ENCODE measurements at places on chromosomes 6 and 20.
A peak's percentile ranks its signal among the peaks of the same experiment; 100 is the strongest.

DNA sequence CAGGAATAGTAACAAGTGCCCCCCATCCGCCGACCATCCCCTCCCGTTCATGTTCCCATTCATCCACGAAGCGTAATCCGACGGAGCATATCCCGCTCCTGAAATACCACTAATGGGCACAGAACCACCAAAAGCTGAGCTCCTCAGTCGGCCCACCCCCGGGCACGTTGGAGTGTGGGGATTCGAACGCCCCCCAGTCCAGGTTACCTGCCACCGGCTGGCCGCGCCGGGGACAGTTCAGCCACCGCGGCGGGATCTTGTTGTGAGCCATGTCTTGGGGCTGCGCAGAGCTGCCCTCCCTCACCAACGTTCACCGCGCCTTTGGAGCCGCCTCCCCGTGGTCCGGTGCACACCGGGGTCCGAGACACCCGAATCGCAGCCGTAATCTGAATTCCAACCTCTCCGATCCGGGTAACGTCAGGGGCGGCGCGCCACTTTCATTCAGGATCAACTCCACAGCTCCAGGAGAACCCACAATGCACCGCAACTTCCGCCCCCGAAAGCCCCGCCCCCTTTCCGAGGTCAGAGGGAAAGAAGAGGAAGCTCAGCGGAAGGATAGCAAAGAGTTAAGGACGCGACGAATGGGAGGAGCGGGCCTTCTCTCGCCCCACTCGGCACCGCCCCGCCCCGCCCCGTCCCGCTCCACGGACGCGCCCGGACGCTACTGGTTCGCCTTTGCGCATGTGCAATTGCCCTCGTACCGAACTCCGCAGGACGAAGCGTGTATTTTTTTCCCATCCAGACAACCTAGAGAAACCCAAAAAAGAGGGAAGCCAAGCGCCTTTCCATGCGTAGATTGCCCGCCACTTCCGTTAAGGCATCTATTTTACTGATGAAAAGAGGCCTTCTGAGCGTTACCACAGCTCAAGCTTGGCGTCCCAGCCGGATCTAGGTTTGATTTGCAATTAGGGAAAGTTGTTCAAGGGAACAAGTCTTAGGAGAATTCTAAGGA lies at the start of gene RNGTT:
TSS of gene RNGTT (minus strand) at position 480 of the 952 bp plus-strand sequence. CDS start at position 271, 209 bp downstream.
- peak; percentile 98 for DNase-seq

DNA sequence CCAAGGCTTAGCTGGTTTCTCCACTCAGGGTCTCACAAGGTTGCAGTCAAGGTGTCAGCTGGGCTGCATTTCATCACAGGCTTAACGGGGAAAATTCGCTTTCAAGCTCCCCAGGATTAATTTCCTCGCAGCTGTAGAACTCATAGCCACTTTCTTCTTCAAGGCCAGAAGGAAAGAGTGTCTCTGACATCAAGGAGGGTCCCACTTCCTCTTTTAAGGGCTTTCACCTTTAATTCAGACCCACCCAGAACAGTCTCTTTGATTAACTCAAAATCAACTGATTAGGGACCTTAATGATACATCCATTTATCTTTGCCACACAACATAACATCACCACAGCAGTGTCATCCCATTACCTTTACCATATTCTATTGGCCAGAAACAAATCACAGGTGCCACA lies 183.3 kb upstream of the ARID1B start:
- no peak for DNase-seq

DNA sequence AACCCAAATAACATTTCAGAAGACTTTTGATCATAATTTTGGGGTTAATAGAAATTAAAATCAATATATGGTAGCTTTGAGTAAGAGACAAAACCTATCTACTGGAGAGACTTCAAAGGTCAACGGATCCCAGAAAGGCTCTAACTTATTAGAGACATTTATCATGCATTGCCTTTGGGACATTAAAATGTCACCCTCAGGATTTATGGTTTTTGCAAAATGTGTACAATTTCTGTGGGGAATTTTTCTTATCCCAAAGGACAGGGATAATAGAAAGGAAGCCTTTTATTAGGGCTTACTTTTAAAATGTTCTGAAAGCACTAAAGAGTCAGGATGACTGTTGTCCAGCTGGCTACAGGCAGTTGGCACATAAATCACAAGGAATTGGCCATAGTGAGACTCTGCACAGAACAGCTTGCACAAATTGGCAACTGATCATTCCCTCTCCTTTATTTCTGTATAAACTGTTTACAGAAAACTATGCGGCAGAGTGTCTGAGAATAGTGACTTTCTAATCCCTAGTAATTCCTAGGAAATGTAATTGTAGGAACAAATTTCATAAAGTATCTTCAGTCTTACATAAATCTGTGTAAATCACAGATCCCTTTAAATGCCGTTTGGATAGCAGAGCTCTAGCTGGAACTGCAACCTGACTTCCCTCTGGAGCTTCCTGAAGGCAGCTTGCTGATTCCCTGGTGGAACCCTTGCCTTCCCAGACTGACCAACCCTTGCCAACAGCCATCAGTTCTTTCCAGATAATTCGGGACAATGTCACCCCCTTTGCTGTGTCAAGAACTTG lies 201.1 kb upstream of the PREP start:
- DNase-seq, result no peak

GRCh38 chr6:49632727-49633126 lies 3.9 kb downstream of the RHAG start:
- DNase-seq, result no peak

- DNase-seq, result no peak
Observed at GRCh38 chr6:43524483-43524961, 7.6 kb downstream of the POLR1C start.

GRCh38 chr6:165580136-165580535 lies 82.9 kb downstream of the PDE10A start:
- DNase-seq, result no peak

DNA sequence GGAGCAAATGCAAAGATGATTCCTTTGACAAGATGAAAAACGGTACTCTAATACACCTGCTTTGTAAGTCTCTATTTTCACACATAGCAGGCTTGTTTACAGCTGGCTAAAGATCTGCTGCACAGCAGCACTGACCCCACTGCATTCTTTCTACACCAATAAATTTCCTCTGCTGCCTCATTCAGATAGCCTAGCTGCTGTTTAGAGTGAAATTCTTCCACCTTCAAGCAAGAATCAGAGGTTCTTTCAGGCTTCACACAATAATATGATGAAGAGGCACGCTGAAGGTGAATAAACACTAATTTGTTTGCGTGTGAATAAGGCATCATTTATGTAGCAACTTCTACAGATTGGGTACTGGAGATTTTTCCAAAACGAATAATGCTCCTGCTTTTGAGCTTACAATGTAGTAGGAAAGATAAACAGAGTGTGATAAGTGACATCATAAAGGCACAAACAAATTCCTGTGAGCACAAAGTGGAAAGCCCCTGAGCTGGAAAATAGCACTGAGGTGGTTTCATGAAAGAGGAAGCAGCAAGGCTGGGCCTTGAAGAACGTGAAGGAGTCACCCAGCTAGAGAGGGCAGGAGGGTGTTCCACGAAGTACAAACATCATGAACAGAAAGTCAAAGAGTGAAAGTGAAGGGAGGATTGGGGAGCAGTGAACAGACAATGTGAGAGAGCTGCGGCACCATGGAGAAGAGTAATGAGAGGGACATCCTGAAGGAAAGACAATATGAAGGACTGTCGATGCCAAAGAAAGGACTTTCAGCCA lies 543.4 kb downstream of the CD83 start:
- DNase-seq, result no peak

DNA sequence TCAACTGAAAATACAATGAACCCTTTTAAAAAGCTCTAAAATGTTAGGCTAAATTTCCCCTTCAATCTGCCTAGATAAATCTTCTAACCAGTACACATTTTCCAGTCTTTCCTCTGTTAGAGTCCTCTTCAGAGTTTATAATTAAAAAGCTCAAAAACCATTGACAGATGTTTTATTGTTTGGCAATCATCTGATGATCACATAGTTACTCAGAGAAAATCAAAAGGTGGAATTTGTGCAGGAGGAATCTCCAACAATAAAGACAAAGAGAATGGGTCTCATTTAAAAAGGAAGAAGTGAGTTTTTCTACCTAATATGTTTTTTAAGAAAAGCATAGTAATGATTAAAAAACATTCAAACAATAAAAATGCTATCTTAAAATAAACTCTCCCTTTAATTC lies 3.1 kb downstream of the TRAPPC3L start:
- DNase-seq, result no peak

DNA sequence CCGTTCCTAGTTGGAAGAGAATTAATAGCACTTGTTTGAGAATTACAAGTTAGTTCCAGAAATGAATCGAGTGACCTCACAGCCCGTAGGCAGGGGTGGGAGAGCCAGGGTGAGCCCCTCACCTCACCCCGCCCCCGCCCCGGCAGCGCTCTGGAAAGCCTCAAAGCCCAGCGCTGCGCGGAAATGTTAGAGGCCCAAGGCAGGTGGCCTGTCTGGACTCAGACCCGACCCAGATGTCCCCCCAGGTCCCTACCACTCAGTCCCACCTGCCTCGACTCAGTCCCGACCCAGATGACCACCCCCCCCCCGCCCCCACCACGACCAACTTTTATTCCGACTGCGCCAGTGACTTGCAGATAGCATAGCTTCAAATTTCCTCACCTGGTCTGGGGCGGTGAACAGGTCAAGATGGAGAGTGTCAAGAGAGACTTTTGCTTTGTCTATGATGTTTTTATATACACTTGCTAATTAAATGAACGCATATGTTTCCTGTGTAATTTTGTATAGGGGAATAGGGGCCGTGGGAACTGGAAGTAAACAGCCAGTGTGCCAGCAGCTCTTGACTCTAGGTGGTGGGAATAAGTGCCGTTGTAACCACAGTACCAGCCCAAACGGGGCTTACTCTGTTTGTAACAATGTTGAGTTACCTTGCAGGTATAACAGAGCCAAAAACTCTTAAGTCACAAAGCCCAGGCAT lies 1.2 kb upstream of the PXDC1 start:
- no peak for DNase-seq

DNA sequence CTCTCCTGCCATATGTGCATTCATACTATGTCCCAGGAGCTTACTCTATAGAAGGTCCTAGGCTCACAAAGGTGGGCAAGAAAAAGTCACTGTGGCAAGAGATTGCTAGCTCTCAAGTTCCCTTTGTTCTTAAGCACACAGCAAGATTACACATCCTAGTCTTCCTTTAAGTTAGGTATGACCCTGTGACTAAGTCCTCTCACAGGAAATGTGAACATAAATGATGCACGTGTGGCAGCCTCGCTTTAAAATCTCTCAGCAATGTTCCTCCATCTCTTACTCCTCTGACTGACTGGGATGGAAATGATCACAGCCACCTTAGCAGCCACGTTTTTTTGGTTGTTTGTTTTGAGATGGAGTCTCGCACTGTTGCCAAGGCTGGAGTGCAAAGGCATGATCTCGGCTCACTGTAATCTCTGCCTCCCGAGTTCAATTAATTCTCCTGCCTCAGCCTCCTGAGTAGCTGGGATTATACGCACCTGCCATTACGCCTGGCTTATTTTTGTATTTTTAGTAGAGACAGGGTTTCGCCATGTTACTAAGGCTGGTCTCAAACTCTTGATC lies 35.7 kb upstream of the HAO1 start:
- no peak for DNase-seq

DNA sequence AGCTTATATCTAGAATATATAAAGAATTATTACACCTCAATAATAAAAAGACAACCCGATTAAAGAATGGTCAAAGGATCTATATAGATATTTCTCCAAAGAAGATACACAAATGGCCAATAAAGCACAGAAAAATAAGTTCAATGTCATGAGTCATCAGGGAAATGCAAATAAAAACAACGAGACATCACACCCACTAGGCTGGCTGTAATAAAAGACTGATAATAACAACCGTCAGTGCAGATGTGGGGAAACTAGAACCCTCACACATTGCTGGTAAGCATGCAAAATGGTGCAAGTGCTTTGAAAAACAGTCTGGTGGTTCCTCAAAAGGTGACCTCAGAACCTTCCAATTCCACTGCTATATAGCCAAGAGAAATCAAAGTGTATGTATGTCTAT lies 33.0 kb downstream of the TBX18 start:
- DNase-seq, result no peak

DNA sequence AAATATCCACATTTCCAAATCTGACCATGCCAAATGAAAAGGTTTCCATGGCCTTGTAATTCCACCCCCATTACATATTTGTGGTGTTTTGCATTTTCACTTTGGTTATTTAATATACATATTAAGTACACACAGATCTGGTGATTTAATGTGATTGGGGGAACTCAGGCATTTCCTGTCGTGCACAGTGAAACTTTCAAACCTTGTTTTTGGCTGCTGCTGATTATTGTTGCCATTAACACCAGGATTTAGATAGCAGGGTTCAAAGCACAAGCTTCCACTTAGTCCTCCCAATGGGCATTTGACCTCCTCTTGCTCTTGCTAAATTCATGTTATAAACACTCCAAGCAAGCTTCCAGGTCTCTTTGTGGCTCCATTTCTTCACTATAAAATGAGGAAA lies 166.5 kb downstream of the SOBP start:
- DNase-seq, result no peak

DNA sequence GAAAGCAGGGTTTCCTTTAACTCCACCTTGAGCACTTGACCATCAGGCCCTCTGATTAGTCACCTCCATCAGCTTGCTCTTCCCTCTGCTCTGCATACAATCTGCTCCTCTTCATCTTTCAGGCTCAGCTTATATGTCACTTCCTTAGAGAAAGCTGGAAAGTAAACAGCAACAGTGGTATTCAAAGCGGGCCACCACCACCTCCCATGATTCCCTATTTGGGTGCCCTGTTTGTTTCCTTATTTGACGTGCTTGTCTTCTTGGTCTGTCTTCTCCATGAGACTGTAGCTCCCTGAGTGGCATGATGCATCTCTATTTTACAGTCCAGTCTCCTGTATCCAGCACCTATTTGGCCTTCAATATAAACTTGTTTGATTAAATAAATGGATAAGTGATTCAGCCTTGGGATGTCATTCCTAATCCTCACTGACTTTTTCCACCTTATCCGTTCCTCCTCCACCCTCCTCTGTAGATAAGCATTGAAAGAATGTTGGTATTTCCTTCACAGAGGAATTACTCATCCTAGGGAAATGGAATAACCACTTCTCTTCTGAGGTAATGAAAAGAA lies 102.8 kb upstream of the SGK1 start:
- DNase-seq, result no peak

GRCh38 chr6:47655719-47656595 lies 42.4 kb upstream of the ADGRF4 start:
- DNase-seq, result no peak

- no peak for DNase-seq
Observed at GRCh38 chr6:11275598-11275997, 43.1 kb upstream of the NEDD9 start.

- no peak for DNase-seq
Observed at GRCh38 chr6:152184917-152185574, 377.6 kb downstream of the ESR1 start.

GRCh38 chr6:139425780-139426179 lies 51.3 kb upstream of the CITED2 start:
- no peak for DNase-seq

DNA sequence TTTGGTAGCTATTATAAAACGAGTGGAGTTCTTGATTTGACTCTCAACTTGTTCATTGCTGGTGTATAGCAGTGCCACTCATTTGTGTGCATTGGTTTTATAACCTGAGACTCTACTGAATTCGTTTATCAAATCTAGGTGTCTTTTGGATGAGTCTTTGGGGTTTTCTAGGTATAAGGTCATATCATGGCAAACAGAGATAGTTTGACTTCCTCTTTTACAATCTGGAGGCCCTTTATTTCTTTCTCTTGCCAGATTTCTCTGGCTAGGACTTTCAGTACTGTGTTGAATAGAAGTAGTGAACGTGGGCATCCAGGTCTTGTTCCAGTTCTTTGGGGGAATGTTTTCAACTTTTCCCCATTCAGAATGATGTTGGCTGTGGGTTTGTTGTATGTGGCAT lies 38.8 kb downstream of the SUMO4 start:
- no peak for DNase-seq

Measured in D341Med (cell line).